Stomach (tissue), 19 donors: ENCODE measurements at places on chromosomes 5 and 9. TPM values are rescaled to one million over a fixed set of nuclear protein-coding genes. Genes with fewer than 3 reads are reported as not detected.
A peak's percentile ranks its signal among the peaks of the same experiment; 100 is the strongest.

DNA sequence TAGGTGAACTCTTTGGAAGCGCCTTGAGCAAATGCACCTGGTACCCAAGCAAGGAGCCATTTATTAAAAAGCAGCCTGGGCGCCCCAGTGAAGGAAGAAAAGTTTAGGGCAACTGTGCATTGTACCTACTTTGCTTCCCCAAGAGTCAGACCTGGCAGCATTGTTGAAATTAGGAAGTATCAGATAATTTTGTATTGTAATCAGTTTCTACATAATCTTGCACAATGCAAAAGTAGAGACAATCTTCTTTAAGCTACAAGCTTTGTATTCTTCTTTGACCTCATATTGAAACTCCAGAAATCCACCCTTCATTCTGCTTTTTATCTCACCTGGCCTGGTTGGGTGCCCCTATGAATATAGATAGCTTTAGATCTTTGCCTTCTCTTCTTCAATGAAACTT, 490.8 kb downstream of the RASEF start:
- no peaks in the 10 kb centered on the region for H3K36me3 ChIP-seq
- H3K4me1 ChIP-seq, result no peaks in the 10 kb centered on the region
- no peaks in the 10 kb centered on the region for H3K27me3 ChIP-seq
- DNase-seq, result no peak

DNA sequence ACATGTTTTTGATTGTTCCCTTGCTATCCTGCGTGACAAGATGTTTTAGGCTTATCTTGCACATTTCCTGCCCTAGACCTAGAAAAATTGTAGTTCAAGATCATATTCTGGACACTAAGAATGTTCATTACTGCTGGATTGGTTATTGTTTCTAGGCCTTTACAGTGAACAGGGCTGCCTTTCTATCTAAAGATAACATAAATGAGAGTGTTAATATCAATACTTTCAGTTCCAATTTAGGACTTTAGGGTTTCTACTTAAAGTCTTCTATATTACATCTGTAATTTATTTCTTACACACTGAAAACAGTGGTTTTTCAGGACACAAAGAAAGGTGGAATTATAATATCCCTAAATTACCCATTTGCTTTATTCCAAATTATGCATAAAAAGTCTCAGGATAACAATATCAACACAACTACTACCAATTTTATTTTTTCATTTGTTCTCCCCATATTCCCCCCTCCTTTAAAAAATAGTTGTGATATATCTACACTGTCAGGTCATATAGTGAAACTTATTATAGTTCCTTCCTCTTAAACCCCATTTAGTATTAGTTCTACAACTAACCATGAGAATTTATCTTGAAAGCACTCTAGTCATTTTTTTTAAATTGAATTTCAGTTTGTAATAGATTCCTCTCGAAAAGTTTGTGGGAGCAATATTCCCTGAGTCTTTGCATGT, 293.9 kb upstream of the RIOK2 start:
- no peak overlapping the region for H3K27ac ChIP-seq
- H3K36me3 ChIP-seq, result no peaks in the 10 kb centered on the region
- H3K4me3 ChIP-seq, result no peak overlapping the region
- no peak for DNase-seq
- no peaks in the 10 kb centered on the region for H3K27me3 ChIP-seq

GRCh38 chr9:124311283-124311682, 53.5 kb downstream of the NEK6 start:
- H3K27ac ChIP-seq, result no peak overlapping the region
- H3K4me3 ChIP-seq, result no peak overlapping the region
- no peaks in the 10 kb centered on the region for H3K4me1 ChIP-seq

DNA sequence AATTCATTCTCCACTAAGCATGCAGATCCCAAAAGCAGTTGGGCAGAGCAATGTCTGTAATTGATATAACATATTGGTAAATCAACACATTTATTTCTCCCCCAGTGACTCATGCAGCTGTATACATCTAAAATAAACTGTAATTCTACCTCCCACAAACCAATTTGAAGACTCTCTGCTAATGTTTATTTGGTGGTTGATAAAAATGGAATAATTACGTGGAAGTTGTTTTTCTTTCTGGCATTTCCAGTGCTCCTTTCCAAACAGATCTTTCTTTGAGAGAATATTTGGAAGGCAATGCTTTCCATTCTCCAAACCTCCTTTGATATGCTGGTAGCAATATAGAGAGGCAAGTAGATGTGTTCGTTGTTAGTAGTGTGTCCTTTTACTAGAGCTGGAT, 194.7 kb downstream of the CHSY3 start:
- H3K36me3 ChIP-seq, result no peaks in the 10 kb centered on the region
- DNase-seq, result no peak
- H3K27ac ChIP-seq, result no peak overlapping the region

GRCh38 chr5:110612794-110613247, 113.7 kb downstream of the TMEM232 start:
- H3K27ac ChIP-seq, result no peak overlapping the region
- H3K27me3 ChIP-seq, result no peaks in the 10 kb centered on the region
- no peak for DNase-seq
- no peaks in the 10 kb centered on the region for H3K4me1 ChIP-seq

GRCh38 chr5:127958421-127959011, 125.0 kb upstream of the SLC12A2 start:
- peak overlapping the region; percentile 47 for H3K27ac ChIP-seq
- no peaks in the 10 kb centered on the region for H3K27me3 ChIP-seq
- peak; percentile 74 for DNase-seq
- H3K36me3 ChIP-seq, result no peaks in the 10 kb centered on the region
- H3K4me3 ChIP-seq, result no peak overlapping the region
- peaks cover 43% of the 10 kb centered on the region for H3K4me1 ChIP-seq

- no peak overlapping the region for H3K4me3 ChIP-seq
- H3K4me1 ChIP-seq, result no peaks in the 10 kb centered on the region
- H3K27me3 ChIP-seq, result no peaks in the 10 kb centered on the region
- no peaks in the 10 kb centered on the region for H3K36me3 ChIP-seq
- no peak for DNase-seq
Observed at GRCh38 chr9:12875191-12875590, 100.4 kb downstream of the LURAP1L start.

- H3K36me3 ChIP-seq, result no peaks in the 10 kb centered on the region
Observed at GRCh38 chr9:91174772-91175171, 186.9 kb downstream of the AUH start.

DNA sequence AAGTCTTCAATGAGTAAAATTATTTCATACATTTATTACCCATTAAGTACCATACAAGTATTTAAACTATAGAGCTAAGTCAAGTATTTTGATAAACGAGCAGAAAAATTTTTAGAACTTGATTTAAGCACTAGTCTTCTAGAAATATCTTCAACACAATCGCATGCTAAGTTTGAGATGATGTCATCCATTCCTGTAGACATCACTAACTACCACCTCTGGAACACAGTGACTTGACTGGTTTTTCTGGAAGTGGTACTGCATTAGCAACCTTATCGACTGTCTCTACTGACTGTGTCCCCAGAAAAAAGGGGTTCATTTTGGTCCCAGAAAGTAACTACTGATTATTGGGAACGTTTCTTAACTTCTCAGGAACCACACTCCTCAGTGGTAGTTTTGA, 69.0 kb downstream of the CDC14B start:
- peaks cover 5% of the 10 kb centered on the region for H3K36me3 ChIP-seq
- H3K4me1 ChIP-seq, result peaks cover 14% of the 10 kb centered on the region
- no peak overlapping the region for H3K27ac ChIP-seq
- no peak overlapping the region for H3K4me3 ChIP-seq
- DNase-seq, result no peak

DNA sequence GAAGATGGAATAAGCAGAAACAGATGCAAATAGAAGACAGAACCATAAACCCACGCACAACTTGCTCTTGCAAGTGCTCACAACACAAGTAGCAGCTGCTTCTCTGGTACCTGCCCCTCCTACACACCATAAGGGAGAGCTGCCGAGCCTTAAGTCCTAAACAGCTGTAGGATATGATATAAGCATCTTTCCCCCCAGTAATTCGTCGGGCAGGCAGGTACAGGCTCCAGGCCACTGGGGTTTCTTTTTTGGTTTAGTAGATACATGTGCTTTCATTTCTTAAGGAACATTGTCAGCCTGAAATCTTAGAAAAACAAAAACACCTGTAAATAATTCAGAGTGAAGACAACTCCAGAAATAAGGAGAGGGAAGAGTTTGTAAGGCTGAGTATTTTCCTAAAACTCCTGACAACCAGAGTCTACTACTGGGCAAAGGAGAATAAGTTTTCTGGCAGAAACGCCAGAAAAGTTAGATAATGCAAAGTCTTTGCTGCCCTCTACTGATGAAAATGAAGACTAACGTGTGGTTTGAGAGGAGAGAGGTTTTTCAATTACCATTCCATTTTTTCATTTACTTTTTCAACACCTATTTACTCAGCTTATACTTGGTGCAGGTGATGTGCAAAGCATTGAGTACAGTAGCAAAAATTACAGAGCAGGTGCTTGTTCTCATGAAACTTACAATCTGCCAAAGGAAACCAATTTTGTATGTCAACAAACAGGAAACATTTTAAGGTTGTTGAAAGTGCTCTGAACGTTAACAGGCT, 20.1 kb upstream of the TCERG1 start:
- H3K27ac ChIP-seq, result no peak overlapping the region
- no peaks in the 10 kb centered on the region for H3K4me1 ChIP-seq
- no peak overlapping the region for H3K4me3 ChIP-seq
- no peak for DNase-seq

DNA sequence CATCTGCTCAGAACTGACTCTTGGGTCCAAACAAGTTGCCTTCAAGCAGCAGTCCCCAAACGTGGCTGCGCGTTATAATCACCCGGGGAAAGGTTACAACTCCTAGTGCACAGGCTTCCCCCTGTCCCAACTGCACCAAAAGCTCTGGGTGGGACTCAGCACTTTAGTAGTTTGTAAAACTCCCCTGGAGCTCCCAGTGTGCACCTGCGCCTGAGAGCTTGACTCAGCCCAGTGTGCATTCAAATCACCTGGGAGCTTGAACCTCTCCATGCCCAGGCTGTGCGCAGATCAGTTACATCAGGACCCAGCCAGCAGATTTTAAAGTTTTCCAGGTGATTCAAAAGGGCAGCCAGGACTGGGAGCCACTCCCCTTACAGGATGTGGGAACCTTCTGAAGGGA, 151.4 kb downstream of the COL23A1 start:
- no peaks in the 10 kb centered on the region for H3K4me1 ChIP-seq
- H3K4me3 ChIP-seq, result no peak overlapping the region
- no peaks in the 10 kb centered on the region for H3K27me3 ChIP-seq
- DNase-seq, result no peak

DNA sequence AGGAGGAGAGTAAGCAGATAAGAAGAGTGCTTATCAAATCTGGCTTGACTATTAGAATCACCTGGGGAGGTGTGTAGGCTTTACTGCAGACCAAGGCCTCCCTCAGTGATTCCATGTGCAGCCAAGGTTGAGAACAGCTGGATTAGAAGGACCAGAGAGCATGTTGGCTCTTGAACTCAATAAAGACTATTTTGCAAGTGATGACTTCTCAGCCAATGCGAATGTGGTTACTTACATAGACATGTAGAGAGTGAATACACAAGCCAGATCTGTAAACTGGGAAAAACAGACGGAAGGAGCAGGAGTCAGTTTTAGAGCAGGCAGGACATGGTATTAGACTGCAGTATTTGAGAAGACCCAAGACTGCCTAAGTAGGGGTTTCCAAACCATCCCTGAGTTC, 48.5 kb downstream of the MAMDC2 start:
- no peaks in the 10 kb centered on the region for H3K27me3 ChIP-seq
- no peak for DNase-seq
- H3K4me3 ChIP-seq, result no peak overlapping the region
- no peaks in the 10 kb centered on the region for H3K4me1 ChIP-seq
- peak overlapping the region; percentile 26 for H3K27ac ChIP-seq

DNA sequence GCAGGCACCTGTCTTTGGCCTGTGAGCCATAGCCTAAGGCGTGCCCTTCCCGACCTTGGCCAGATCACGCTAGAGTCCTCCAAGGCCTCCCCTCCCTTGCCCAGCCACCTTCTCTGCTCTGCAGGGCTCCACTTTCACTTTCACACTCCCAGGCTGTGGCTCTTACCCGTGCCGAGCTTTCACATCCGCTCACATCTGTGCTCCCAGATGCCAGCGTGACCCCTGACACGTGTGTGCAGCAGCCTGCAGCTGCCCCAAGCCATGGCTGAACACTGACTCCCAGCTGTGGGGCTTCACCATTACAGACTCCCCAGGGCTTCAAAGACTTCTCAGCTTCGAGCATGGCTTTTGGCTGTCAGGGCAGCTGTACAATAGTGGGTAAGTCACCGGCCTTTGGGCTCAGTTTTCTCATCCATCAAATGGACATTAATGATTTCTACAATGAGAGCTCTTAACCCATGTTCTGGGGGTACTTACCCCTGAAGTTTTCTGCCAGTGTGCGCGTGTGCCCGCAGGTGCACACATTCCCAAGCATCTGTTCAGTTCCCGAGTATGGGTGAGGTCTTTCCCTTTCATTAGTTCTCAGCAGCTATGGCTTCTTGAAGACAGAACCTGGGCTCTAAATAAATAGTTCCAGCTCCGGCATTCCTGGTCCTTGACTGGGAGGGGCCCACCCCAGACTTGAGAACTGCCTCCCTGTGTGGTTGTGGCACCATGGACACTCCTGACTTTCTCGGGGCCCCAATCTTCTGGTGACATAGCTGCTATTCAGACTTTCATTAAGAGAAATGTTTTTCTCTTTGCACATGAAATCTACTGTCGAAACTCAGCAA, 118.6 kb downstream of the RGS3 start:
- peak overlapping the region; percentile 23 for H3K4me3 ChIP-seq
- peaks cover 99% of the 10 kb centered on the region for H3K4me1 ChIP-seq
- H3K27ac ChIP-seq, result peak overlapping the region; percentile 91
- H3K27me3 ChIP-seq, result no peaks in the 10 kb centered on the region
- peaks cover 40% of the 10 kb centered on the region for H3K36me3 ChIP-seq
- peak; percentile 84 for DNase-seq

DNA sequence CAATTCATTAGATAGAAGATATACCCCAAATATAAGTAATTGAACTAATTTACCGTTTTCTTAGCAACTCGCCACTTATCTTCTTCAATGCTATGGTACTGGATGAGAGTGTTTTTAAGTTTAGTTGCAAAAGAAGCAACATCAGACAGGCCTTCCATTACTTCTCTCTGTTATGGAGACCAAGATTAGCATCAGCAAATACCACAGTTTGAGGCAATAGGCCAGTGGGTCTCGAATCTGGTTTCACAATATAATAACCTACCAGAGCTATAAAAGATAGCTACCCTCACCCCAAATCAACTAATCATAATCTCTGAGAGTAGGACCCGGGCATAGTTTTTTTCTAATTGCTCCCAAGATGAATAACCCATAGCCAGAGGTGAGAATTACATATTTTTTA, 5.1 kb downstream of the STARD4 start:
- H3K36me3 ChIP-seq, result peaks cover 3% of the 10 kb centered on the region
- DNase-seq, result no peak
- no peak overlapping the region for H3K27ac ChIP-seq

- no peak overlapping the region for H3K27ac ChIP-seq
- DNase-seq, result no peak
- H3K36me3 ChIP-seq, result no peaks in the 10 kb centered on the region
- H3K27me3 ChIP-seq, result peaks cover 5% of the 10 kb centered on the region
- H3K4me3 ChIP-seq, result no peak overlapping the region
Observed at GRCh38 chr5:2007496-2007877, 124.8 kb upstream of the IRX4 start.

PTPRD gene
- 0.12 TPM for polyA plus RNA-seq

TMEM252 gene
- not detected for polyA plus RNA-seq

SPRY4 gene
- 1.3 TPM for polyA plus RNA-seq

SPINK7 gene
- 4.9 TPM for polyA plus RNA-seq

CD72 gene
- polyA plus RNA-seq, result 1.1 TPM

ASS1 gene
- 94.4 TPM for polyA plus RNA-seq

NINJ1 gene
- 63.3 TPM for polyA plus RNA-seq

CKMT2 gene
- polyA plus RNA-seq, result 15.1 TPM

BTNL3 gene
- 0.31 TPM for polyA plus RNA-seq

SPINK4 gene
- polyA plus RNA-seq, result 2.1 TPM

GPRIN1 gene
- 0.30 TPM for polyA plus RNA-seq

PCA3 gene
- polyA plus RNA-seq, result not detected

CHSY3 gene
- 0.15 TPM for polyA plus RNA-seq

TNFSF15 gene
- polyA plus RNA-seq, result 1.1 TPM

FOXD4L4 gene
- not detected for polyA plus RNA-seq
